ENCODE measurements at places on chromosomes 7 and 10. TPM values are rescaled to one million over a fixed set of nuclear protein-coding genes. Genes with fewer than 3 reads are reported as not detected.

The UROS gene
- total RNA-seq, result 74.4 TPM

The GLCCI1 gene
- 1.4 TPM for total RNA-seq

The CYP17A1 gene
- total RNA-seq, result not detected

The PAPOLB gene
- 0.12 TPM for total RNA-seq

The CYP2C19 gene
- total RNA-seq, result not detected

The SPDYE1 gene
- not detected for total RNA-seq

The DKK1 gene
- 95.7 TPM for total RNA-seq

The PMS2 gene
- 16.7 TPM for total RNA-seq

The CHST15 gene
- 20.4 TPM for total RNA-seq

The UBE3C gene
- total RNA-seq, result 61.4 TPM

All from pericardium fibroblast (primary cell).